ENCODE measurements at places on chromosomes 11 and 22. TPM values are rescaled to one million over a fixed set of nuclear protein-coding genes. Genes with fewer than 3 reads are reported as not detected.

KRTAP5-2 gene
- not detected for total RNA-seq

HBD gene
- not detected for total RNA-seq

OR51F2 gene
- not detected for total RNA-seq

LRRC55 gene
- total RNA-seq = not detected

DNA sequence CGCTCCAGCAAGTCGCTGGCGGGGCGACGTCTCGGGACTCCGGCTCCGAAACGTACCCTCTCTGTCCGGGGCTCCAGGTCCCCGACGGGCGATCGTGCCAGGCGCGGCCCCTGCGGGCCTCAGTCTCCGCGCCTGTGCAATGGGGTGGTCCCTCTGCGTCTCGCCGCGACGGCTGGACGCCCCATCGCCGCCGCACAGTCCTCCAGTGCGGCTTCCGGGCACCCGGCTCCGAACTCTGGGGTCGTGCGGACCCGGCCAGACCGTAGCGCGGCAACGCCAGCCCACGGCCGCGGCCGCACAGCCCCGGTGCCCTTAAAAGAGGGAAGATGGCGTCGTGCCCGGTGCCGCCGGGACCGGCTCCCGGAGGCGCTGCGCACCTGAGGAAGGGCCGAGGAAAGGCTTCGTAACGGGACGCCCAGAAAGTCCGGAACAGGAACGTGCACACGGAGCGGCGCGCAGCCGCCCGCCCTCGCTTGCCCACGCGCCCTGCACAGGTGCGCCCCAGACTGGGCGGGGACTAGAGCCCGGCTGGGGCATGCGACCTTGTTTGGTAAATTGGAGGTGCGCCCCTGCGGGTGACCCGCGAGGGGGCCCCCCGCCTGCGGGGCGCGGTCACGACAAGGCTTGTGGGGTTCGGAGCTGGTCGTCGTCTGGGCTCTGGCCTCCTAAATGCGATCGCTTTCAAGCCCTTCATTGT, 525 bp downstream of the BIK start:
- no peak for DNase-seq

- no peak for DNase-seq
Observed at GRCh38 chr11:96197103-96197502, 145.9 kb downstream of the MAML2 start.

DNA sequence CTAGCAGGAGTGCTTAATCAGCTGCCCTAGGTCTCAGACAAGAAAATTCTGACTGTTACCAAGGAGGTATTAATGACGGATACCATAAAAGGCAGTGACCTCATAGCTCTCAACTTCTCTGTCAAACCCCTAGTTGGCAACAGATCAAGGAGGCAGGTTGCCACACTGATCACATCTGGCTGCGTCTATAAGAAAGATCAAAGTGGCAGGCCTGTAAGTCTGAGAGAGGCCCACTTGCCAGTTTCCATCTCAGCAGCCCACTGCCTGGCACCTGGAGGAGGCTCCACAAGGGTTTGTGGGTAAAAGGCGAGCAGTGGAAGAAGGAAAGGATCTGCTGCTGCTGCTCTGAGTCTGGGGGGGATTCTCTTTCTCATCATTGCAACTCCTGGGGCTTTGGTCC, 239.6 kb upstream of the MPPED2 start:
- no peak for DNase-seq

- DNase-seq = no peak
Observed at GRCh38 chr22:39933741-39934140, 26.5 kb upstream of the TMA7B start.

DNA sequence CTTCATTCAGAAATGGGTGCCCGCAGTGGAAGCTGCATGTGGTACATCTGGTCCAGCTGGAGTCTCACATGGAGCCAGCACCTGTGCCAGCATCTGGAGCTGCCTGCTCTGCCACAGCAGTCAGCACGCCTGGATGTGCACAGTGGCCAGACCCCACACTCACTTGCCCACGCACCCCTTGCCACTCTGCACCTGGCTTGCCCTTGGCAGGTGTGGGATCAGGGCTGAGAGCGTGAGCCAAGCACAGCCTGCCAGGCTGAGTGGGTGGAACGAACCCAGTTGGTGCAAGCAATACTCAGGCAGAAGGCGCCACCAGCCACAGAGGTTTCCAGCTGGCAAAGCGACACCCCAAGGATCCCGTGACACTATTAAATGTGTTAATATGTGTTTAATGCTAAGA, 95.5 kb upstream of the AMOTL1 start:
- DNase-seq = no peak

DNA sequence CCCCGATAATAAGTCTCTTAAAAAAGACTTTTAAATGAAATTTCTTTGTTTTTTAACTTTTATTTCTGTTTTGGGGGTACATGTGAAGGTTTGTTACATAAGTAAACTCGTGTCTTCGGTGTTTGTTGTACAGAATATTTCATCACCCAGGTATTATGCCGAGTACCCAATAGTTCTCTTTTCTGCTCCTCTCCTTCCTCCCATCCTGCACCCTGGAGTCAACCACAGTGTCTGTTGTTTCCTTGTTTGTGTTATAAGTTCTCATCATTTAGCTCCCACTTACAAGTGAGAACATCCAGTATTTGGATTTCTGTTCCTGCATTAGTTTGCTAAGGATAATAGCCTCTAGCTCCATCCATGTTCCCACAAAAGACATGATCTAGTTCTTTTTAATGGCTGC, 1.6 kb upstream of the GSTP1 start:
- no peak for DNase-seq

DNA sequence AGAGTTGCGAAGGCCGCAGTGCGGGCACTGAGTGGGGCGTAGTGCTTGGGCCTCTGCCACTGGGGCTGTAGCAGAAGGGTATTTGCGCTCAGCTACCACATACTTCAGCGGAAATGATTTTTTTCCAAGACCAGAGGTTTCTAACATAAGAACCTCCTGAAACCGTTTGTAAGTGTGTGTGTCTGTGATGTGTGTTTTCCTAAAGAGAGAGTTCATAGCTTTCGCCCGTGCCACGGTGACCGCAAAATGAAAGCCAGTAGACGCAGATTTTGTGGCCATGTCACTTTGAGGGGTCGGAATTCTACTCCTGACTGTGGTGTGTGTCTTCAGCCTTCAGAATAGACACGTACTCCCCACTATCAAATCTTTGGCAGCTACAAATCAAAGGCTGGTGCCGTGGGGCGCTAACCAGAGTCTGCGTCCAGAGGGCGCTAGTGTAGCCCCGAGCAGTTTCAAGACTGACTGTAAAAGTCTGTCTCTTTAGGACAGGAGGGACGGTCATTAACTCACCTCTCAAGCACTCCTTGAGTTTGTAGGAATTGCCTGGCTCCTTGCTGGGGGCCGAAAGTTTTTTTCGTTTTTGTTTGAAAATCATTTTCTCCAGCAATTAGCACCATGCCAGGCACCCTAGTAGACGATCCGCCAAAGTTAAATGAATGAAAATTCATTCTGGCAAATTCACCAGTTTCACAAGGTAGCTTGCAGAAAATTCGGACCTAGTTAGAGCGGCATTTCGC, 2.5 kb upstream of the CALCA start:
- peak; percentile 55 for DNase-seq

- DNase-seq = no peak
Observed at GRCh38 chr11:12799334-12799835, 125.2 kb downstream of the TEAD1 start.

DNA sequence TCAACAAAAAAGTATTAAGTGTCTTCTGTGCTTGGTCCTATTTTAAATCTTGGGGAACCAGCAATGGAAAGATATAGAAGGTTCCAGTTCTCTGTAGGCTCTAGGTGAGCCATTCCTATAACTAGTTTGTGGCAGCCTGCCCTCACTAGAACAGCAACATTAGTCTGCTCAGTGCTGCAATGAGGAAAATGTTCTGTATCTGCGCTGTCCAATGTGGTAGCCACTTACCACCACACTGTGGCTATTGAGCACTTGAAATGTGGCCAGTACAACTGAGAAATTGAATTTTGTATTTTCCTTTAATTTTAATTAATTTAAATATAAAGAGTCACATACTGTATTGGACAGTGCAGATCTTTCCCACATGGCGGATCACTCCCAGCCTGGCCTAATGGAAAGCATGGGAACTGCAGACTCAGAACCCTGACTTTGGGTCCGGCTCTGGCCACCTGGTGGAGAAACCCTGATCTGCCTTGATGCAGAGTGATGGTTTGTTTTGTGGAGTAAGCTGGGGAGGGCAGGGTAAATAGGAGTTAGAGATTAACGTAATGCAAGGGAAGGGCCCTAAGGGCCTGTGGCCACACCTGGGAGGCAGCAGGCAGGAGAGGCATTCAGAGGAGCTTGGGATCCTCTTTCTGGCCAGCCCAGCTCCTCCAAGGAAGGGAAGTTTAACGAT, 101.0 kb downstream of the ME3 start:
- peak; percentile 23 for DNase-seq

- no peak for DNase-seq
Observed at GRCh38 chr11:93831343-93832127, 18.9 kb downstream of the VSTM5 start.

DNA sequence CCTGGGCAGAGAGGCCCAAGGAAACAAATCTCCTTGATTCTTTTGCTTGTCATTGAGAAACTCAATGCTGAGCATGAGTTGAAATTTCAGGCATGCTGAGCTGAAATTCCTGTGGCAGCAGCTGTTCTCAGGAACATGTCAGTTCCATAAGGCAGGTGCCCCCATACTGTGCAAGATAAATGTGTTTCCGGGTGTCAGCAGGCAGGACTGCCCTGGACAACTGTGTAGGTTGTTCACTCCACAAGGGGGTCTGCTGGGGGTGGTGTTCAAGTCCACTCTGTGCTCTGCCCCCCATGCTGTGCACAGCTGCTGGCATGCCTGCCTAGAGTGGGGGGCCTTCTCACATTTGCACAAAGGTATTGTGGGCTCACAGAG, 133.7 kb downstream of the CTTN start:
- DNase-seq = no peak

All from H4 (cell line).